NCI-H510A treated with DMSO at 0.1 percent for 48 hours (cell line): ENCODE measurements at places on chromosomes 1 and 21.

- DNase-seq, result no peak
These were observed 690 bp downstream of the RRP1 start for GRCh38 chr21:43790010-43790524.

GRCh38 chr1:245582026-245582425, 427.2 kb downstream of the KIF26B start:
- DNase-seq, result peak; percentile 42

- DNase-seq, result no peak
These were observed 35.8 kb downstream of the GLIS1 start for GRCh38 chr1:53703174-53703573.

DNA sequence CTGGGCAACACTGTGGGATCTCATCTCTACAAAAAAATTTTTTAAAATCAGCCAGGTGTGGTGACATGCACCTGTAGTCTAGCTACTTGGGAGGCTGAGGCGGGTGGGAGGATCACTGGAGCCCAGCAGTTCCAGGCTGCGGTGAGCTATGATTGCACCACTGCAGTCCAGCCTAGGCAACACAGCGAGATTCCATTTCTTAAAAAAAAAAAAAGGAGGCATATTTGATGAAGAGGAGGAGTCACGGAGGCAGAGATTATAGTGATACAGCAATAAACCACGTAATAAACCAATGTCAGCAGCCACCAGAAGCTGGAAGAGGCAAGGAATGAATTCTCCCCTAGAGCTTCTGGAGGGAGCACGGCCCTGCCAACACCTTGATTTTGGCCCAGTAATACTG, 4.0 kb downstream of the LIX1L start:
- DNase-seq, result no peak

- no peak for DNase-seq
These were observed 16.6 kb upstream of the RNF19B start for GRCh38 chr1:32981003-32981901.

- DNase-seq, result no peak
These were observed 147.5 kb downstream of the PTPRU start for GRCh38 chr1:29383746-29384371.

DNA sequence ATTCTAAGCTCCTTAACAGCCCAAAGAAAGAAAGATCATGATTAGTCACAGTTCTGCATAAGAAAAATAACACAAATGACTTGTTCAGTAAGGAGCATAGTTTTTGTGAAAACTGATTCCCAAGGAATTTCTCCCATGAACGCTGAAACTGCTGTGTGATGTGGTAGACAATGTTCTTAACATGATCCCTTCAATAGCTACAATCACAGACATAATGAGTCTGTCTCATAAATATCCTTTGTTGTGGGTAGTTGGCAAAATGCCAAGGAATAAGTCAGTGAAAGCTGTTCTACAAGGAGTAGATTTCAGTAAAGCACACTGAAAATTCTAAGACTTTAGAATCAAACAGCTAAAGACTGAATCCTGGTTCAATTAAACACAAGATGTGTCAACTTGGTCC, 404.8 kb downstream of the HLX start:
- peak; percentile 35 for DNase-seq

GRCh38 chr21:39430457-39430856, 15.1 kb downstream of the LCA5L start:
- no peak for DNase-seq
